ENCODE measurements at places on chromosomes 4 and X. TPM values are rescaled to one million over a fixed set of nuclear protein-coding genes. Genes with fewer than 3 reads are reported as not detected.

- no peak overlapping the region for H3K4me3 ChIP-seq
- H3K27ac ChIP-seq, result no peak overlapping the region
- H3K4me1 ChIP-seq, result peaks cover 5% of the 10 kb centered on the region
- no peaks in the 10 kb centered on the region for H3K36me3 ChIP-seq
- DNase-seq, result no peak
Measured at GRCh38 chr4:106365613-106366012, 3.0 kb downstream of the GIMD1 start.

GRCh38 chrX:8773117-8773516, 28.1 kb downstream of the FAM9A start:
- no peak for DNase-seq
- no peaks in the 10 kb centered on the region for H3K36me3 ChIP-seq
- no peak overlapping the region for H3K27ac ChIP-seq
- no peaks in the 10 kb centered on the region for H3K4me1 ChIP-seq

CACNA1F gene
- 0.24 TPM for polyA plus RNA-seq

ODAPH gene
- 0.13 TPM for polyA plus RNA-seq

Measured in adrenal gland (tissue), 19 donors.